ENCODE measurements at places on chromosomes 7 and 10.

- no peak for DNase-seq
Measured at GRCh38 chr10:79947083-79947415, 1.9 kb downstream of the SFTPD start.

DNA sequence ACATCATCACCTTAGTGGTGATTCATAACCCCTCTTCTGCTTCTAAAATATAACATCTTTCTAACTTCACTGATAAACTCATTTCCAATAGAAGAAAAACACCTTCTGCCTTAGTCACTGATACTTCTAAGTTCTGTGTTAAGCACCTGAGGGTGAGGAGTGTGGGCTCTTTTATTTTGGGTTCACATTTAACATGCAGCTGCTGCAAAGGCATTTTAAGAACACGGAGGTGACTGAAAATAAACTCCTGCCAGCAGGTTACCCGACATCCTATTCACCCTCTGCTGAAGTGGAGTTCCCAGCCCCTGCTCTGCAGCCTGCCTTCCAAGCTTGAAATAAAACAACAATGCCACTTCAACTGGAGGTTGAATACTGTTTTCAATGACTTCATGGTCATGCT lies 202.9 kb upstream of the PLXNA4 start:
- DNase-seq = no peak

GRCh38 chr7:140056431-140057142 lies 6.2 kb downstream of the PARP12 start:
- DNase-seq = no peak

- no peak for DNase-seq
Measured at GRCh38 chr7:12315049-12315448, 88.6 kb downstream of the VWDE start.

GRCh38 chr7:36735172-36735571 lies 10.9 kb upstream of the AOAH start:
- DNase-seq = no peak

DNA sequence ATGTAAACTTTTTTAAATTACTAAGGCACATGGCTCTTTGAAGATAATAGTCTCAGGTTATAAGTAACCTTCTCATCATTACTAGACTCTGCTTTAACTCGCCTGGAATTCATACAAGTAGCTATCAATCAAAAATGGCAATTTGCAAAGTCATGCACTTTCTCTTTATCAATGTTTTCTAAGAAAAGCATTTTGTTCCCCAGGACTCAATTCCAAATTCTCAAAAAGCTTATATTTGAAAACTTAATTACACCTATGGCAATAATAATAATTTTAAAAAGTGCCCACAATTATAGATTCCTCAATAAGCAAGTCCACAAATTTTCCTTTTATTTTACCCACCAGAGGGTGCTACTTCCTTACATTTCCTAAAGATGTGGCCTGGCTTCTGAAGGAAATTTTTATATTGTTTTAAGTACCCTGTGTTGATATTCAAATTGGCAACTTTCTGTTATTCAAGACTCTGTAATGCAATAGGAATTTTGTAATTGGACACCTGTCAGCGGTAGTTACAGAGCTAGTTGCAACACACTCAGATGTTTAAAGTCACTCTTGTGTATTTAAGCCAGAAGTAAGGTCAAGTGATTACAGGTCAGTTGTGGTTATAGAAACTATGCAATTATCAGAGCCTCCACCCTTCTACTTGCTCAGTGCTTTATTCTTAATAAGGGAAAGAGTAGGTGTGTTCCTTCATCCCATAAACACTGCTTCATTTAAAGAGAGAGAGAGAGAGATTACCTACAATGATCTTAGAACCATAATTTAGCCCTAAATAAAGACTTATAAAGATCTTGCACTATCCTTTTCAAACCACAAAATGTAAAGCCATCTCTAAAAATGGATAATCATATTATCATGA lies 47.1 kb upstream of the HYAL4 start:
- DNase-seq = no peak

Measured in stimulated activated CD4-positive, alpha-beta T cell treated with anti-CD3 and anti-CD28 coated beads, Interleukin-12 subunit alpha, Interleukin-12 subunit beta, amount 100 ng/mL, for 24 hours (primary cell).